Fibroblast of lung (primary cell): ENCODE measurements at places on chromosomes 7 and 10.

DNA sequence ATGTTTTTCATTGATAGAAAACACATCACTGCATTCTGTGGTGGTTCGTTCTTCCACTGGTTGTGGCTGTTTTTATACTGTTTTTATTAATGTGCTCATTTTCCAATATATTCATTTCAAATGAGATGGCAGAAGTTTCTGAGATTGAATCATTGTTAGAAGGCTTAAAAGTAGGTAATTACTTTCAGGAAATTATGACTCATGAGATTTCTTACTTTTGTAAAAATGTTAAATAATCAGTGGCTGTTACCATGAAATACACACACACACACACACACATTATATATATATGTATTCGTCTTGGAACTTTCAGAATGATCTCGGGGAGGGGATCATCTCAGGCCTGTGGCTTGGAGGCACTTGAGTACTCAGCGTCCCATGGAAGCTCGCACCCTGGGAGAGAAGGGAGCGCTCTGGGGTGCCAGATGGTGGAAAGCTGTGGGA, 66.1 kb downstream of the ZMYND11 start:
- DNase-seq = peak; percentile 15
- H3K27ac ChIP-seq = no peak overlapping the region
- no peaks in the 10 kb centered on the region for H3K36me3 ChIP-seq
- H3K27me3 ChIP-seq = no peaks in the 10 kb centered on the region
- H3K4me1 ChIP-seq = no peaks in the 10 kb centered on the region
- no peak overlapping the region for H3K4me3 ChIP-seq

DNA sequence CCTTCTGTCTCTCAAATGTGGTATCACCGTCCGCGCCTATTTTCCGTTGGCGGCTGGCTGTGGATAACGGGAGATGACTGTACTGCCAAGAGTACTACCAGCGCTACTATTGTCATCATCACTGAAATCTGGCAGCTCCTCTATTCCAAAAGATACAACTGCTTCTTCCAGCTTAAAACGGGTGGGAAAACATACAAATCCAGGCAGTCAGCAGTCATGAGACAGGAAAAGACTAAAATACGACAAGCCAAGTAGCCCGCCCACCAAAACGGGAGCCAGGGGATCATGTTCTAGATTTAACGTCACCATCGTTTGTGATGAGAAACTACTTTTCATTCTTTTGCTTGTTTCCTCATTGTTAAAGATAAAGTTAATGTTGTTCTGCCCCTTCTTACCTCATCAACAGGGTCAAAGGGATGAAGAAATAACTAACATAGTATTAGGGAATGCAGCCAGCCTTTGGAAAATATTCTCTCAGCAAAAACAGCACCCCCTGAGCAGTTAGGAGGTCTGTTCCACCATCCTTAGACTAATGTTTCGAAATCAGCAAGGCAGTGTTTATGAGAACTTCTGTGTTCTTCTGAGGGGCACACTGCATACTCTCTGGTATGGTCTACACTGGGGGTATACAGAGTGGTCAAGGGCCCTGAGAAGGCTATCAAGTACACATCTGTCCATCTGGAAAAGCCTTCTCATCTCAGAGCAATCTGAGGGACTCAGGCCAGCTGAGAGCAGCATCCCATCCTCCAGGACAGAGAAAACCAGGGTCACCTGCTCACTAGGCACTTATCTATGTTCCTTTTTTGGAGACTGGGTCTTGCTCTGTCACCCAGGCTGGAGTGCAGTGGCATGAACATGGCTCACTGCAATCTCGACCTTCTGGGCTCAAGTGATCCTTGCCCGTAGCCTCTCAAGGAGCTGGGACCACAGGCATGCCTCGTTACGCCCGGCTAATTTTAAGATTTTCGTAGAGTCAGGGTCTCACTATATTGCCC, 47.5 kb downstream of the GNA12 start:
- H3K36me3 ChIP-seq = peaks cover 9% of the 10 kb centered on the region
- peak overlapping the region; percentile 90 for H3K27ac ChIP-seq
- peaks cover 20% of the 10 kb centered on the region for H3K4me1 ChIP-seq
- H3K4me3 ChIP-seq = no peak overlapping the region

- no peak overlapping the region for H3K4me3 ChIP-seq
- H3K27ac ChIP-seq = no peak overlapping the region
- DNase-seq = no peak
- no peaks in the 10 kb centered on the region for H3K36me3 ChIP-seq
These were observed 33.6 kb downstream of the GHRHR start for GRCh38 chr7:30997316-30997715.

DNA sequence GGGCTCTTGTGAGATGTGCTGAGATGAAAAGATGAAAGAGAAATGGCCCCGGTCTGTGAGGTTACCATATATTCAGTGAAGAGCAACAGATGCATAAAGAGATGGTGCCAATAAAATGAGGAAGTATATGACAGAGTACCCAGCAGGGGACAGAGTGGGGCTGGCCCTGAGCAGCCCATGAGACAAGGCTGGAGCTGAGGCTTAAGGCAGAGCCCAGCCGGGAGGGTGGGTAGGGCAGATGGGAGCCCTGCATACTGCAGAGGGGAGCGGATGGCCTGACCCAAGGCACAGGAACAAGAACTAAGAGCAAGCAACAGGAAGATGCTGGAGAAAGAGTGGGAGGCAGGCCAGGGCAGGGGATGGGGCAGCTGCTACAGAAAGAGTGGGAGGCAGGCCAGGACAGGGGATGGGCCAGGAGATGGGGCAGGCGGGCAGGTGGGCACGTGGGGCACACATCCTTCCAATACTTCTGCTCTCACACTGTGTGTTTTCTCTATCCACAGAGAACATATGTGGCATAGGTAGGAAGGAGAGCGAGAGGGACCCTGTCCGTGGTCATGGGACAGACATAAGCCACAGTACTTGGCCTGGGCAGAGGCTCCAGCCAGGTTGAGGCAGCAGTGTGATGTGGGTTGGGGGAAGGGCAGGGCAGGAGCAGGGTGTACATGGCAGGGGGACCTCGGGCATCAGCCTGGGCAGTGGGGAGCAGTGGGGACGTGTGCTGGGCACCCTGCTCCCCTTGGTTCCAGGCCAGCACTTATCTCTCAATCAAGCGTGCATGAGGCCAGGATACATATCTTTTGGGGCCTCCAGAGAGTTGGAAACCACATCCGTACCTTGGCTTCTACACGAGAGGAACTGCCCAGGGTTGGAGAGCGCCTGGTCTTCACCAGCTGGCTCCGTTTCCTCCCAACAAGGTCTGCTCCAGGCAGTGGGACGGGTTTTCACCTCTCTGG, 91.6 kb upstream of the IKZF1 start:
- no peak for DNase-seq
- no peaks in the 10 kb centered on the region for H3K36me3 ChIP-seq
- no peaks in the 10 kb centered on the region for H3K4me1 ChIP-seq
- no peak overlapping the region for H3K27ac ChIP-seq

- H3K27ac ChIP-seq = no peak overlapping the region
- no peaks in the 10 kb centered on the region for H3K27me3 ChIP-seq
- DNase-seq = peak; percentile 65
- no peaks in the 10 kb centered on the region for H3K36me3 ChIP-seq
These were observed 90.9 kb upstream of the PIP4K2A start for GRCh38 chr10:22805304-22805703.

DNA sequence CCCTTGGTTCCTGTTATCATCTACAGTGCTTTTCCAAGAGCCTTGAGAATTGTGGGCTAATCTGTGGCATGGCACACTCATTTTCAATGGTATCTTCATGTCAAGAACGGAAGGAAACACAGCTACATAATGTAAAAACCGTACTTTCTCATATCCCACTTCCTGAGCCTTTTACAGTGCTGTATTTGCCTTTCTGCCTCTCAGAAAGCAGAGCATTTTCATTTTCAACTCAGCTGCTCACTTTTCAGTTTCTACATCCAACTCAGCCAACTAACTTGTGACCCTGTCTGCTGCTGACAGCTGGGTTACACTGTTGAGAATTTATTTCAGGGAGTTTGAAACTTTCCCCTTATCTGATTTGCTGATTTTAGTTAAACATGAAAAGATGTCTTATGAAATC, 875.8 kb upstream of the KCND2 start:
- no peaks in the 10 kb centered on the region for H3K36me3 ChIP-seq
- no peaks in the 10 kb centered on the region for H3K27me3 ChIP-seq
- no peaks in the 10 kb centered on the region for H3K4me1 ChIP-seq

- no peak overlapping the region for H3K27ac ChIP-seq
- H3K4me3 ChIP-seq = no peak overlapping the region
- H3K27me3 ChIP-seq = peaks cover under 1% of the 10 kb centered on the region
- no peak for DNase-seq
- no peaks in the 10 kb centered on the region for H3K36me3 ChIP-seq
These were observed 151.3 kb upstream of the NPVF start for GRCh38 chr7:25379351-25380300.

DNA sequence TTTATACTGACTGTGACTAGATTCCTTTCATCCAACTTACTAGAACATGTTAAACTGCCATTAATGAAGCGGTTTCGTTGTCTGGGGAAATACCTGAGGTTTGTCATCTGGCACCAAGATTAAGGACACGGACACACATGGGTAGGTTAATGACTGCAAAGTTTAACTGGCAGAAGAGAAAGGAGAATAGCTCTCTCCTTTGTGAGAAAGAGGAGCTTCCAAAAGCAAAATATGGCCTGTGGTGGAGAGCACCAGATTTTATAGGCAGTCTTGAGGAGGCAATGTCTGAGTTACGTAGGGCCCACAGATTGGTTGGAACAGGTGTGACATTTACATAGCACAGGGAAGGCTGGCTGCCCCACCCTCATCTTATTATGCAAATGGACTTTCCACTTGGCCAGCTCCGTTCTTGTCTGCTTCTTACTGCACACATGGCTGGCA, 1193.0 kb upstream of the CELF2 start:
- H3K4me3 ChIP-seq = no peak overlapping the region
- no peaks in the 10 kb centered on the region for H3K27me3 ChIP-seq
- no peak overlapping the region for H3K27ac ChIP-seq
- H3K4me1 ChIP-seq = no peaks in the 10 kb centered on the region

- H3K4me1 ChIP-seq = no peaks in the 10 kb centered on the region
- DNase-seq = no peak
- H3K36me3 ChIP-seq = no peaks in the 10 kb centered on the region
- no peaks in the 10 kb centered on the region for H3K27me3 ChIP-seq
- H3K4me3 ChIP-seq = no peak overlapping the region
These were observed 73.5 kb upstream of the VIPR2 start for GRCh38 chr7:159218170-159218569.

GRCh38 chr7:24560772-24561171, 12.5 kb upstream of the PALS2 start:
- no peak overlapping the region for H3K27ac ChIP-seq
- no peak overlapping the region for H3K4me3 ChIP-seq
- no peaks in the 10 kb centered on the region for H3K4me1 ChIP-seq
- H3K27me3 ChIP-seq = no peaks in the 10 kb centered on the region
- no peak for DNase-seq

GRCh38 chr10:113739577-113739976, 11.9 kb upstream of the PLEKHS1 start:
- H3K4me1 ChIP-seq = no peaks in the 10 kb centered on the region
- no peak overlapping the region for H3K4me3 ChIP-seq
- no peaks in the 10 kb centered on the region for H3K27me3 ChIP-seq
- no peak for DNase-seq

DNA sequence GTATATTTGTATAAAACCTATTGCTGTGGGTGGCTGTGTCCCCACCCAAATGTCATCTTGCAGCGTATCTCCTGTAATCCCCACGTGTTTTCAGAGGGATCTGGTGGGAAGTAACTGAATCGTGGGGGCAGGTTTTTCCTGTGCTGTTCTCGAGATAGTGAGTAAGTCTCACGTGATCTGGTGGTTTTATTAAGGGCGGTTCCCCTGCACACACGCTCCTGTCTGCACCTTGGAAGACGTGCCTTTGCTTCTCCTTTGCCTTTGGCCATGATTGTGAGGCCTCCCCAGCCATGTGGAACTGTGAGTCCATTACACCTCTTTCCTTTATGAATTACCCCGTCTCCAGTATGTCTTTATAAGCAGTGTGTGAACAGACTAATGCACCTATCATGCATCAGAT, 97.6 kb downstream of the DYNC2I1 start:
- H3K4me1 ChIP-seq = no peaks in the 10 kb centered on the region
- H3K4me3 ChIP-seq = no peak overlapping the region
- no peak for DNase-seq

GRCh38 chr7:1326511-1326785, 93.8 kb downstream of the UNCX start:
- no peaks in the 10 kb centered on the region for H3K27me3 ChIP-seq
- no peak overlapping the region for H3K27ac ChIP-seq
- H3K4me3 ChIP-seq = no peak overlapping the region
- no peaks in the 10 kb centered on the region for H3K4me1 ChIP-seq
- no peak for DNase-seq
- H3K36me3 ChIP-seq = no peaks in the 10 kb centered on the region

DNA sequence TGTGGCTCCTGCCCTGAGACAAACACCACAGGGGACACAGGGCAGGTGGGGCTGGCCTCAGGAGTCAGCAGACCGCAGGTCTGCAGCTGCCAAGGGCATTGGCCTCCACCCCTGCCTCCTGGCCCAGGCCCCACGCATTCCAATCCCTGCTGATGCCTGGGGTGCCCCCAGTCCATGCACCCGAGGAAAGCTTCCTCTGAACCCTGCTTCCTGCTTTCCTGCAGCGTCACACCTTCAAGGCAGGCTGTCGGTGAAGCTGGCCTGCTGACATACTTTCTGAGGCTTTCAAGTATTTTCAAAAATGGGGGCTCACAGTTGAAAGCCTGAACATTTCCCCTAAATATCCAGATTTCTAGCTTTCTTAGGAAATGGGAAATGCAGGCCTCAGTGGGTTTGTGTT, 22.5 kb upstream of the ANTXRL start:
- no peak overlapping the region for H3K4me3 ChIP-seq
- DNase-seq = no peak
- H3K27me3 ChIP-seq = no peaks in the 10 kb centered on the region
- no peak overlapping the region for H3K27ac ChIP-seq
- H3K4me1 ChIP-seq = no peaks in the 10 kb centered on the region
- H3K36me3 ChIP-seq = no peaks in the 10 kb centered on the region

- no peak overlapping the region for H3K4me3 ChIP-seq
- no peaks in the 10 kb centered on the region for H3K27me3 ChIP-seq
- no peak overlapping the region for H3K27ac ChIP-seq
These were observed 118.6 kb downstream of the ZMIZ1 start for GRCh38 chr10:79187121-79187940.

GRCh38 chr7:143958781-143959180, 4.1 kb downstream of the OR2F1 start:
- H3K27me3 ChIP-seq = no peaks in the 10 kb centered on the region
- no peak overlapping the region for H3K27ac ChIP-seq
- H3K4me3 ChIP-seq = no peak overlapping the region
- DNase-seq = no peak
- H3K4me1 ChIP-seq = no peaks in the 10 kb centered on the region
- no peaks in the 10 kb centered on the region for H3K36me3 ChIP-seq
